ENCODE measurements at places on chromosomes 3 and 15.

GRCh38 chr3:5473471-5473870 is 286.0 kb downstream of the EDEM1 start:
- no peak for DNase-seq

GRCh38 chr3:139894643-139894989 is 40.4 kb upstream of the CLSTN2 start:
- DNase-seq = no peak

DNA sequence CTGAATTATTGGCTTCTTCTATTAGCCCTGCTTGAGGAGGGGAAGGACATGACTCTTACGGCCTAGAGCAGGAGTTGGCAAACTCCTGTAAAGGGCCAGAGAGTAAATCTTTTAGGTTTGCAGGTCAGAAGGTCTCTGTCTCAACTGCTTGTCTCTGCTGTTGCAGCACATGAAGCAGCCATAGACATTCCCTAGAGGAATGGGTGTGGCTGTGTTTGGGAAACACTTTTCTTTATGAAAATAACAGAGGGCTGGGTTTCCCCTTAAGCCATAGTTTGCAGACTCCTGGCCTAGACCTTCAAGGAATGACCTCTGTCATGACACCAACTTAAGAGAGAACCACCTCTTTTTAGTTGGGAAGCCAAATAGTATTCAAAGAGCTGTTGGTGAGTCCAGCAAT is 10.3 kb downstream of the TRAK1 start:
- no peak for DNase-seq

GRCh38 chr3:186826410-186826975 is 16.0 kb upstream of the ADIPOQ start:
- no peak for DNase-seq

DNA sequence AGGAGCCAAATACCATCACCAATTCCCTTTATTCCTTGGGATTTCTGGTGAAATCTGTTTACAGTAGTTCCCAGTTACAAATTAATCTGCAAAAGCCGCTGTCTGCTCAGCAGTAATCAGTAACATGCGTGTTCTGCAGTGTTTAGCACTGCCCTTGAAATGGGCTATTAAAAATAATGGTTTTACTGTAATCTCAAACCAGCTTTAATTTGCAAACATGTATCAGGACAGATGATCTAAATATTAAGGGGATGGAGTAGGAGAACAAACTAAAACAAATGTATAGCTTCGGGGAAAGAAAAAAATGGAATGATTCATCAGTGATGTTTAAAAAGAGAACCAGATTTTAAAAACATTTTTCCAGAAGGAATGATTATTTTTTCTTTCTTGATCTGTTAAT is 513.2 kb downstream of the MECOM start:
- no peak for DNase-seq

- no peak for DNase-seq
Measured at GRCh38 chr3:113147681-113148261, 63.6 kb upstream of the BOC start.

DNA sequence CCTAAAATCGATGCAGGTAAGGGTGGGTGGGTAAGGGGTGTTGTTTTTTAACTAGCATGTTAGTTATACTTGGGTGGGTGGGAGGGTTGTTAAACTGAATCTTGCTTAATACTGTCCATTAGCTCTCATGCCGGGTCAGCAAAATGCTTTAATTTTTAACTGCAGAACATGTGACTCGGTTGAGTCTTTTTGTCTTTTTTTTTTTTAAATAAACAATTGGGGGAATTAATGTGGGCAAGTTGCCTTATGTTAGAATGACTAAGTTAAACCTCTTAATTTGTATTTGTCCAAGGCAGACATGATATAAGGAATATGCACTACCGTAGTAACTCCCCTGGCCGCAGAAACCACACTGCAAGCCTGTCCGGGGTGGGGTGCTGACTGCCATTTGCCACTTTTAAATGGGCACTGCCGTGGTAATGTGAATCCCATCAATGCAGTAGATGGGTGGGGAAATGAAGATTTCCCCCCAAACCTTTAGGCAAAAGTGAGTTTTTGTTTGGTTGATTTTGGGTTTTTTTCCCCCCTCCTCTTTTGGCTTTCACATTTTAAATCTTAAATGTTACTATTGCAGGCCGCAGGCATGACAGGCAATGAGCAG is 54.3 kb upstream of the CCR4 start:
- no peak for DNase-seq

DNA sequence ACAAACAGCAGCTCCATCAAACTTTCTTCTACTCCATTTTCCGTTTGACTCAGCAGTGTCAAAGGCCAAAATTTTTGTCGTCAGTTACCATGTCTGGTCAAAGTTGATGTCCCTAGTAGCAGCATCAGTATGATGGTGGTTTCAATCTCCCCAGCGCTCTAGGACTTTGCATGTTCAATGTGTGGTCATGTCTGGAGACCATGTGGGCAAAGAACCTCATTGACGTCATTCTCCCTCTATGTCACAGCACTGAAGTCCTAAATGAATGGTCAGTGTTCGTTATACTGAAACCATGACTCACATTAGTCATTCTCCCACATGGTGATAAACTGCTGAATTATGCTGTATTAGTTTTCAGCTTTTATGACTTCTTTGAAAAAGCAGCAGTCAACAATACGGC is 23.2 kb downstream of the SHC4 start:
- peak; percentile 91 for DNase-seq

GRCh38 chr3:149460117-149460516 is 14.4 kb upstream of the TM4SF4 start:
- peak; percentile 84 for DNase-seq
